ENCODE measurements at places on chromosomes 1 and 21.

DNA sequence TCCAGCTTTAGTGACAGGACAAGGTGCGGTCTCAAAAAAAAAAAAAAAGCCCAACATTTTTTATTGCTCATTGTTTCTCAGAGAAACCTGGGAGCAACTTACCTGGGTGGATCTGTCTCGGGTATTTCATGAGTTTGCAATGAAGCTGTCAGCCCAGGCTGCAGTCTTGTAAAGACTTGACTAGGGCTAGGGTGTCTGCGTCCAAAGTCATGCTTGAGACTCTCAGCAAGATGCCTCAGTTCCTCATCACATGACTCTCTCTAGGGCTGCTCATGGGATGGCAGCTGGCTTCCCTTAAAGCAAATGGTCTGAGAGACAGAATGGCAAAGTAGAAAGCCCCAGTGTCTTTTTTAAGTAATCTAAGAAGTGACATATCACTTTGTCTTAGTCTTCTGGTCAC is 8.1 kb downstream of the GABPA start:
- no peak for DNase-seq

DNA sequence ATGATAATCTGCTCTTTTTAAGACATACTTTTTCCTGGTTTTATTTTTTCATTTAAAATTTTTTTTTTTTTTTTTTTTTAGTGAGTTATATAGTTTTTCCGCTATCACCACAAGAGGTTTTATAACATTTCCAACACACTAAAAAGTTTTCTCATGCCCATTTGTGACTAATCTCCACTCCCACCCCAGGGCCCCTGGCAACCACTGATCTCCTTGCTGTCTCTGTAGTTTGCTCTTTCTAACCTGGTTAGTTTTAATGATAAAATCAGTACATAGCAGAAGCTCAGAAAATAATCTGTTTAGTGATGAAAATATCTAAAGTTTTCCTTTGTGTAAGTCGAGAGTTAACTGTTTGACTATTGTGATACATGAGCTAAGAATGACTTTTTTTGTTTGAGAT is 41.8 kb downstream of the IARS2 start:
- DNase-seq, result no peak

GRCh38 chr1:178497903-178498478 is 1.2 kb upstream of the CLEC20A start:
- DNase-seq, result no peak

GRCh38 chr1:91273875-91274274 is 130.8 kb downstream of the HFM1 start:
- no peak for DNase-seq

DNA sequence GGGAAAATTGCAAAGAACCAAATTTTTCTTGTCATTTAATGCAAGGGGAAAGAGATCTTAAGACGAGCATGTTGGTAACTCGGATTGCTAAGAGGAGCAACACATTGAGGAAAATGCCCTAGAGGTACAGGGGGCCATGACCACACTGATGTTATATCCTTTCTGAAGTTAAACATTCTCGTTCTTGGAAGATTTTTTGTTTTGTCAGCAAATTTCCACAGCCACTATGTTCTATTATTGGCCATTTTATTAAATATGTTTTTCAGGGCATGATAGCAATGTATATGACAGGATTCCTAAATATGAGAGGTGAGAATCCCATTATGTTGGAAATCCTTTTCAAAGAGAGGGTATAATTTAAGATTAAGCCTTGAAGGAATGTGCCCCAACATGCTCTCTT is 627.2 kb upstream of the PKN2 start:
- no peak for DNase-seq

DNA sequence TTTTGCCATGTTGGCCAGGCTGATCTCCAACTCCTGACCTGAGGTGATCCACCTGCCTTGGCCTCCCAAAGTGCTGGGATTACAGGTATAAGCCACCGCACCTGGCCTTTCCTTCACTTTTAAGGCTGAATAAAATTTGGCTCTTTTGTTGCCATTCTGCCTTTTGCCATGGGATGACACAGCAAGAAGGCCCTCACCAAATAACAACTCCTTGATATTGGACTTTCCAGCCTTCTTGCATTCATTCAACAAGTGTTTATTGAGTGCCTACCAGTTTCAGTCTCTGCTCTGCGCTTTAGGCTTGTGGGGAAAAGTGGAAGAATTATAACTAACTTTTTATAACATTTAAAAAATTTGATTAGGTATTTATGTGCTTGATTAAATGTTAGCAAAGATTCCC is 1.9 kb upstream of the NVL start:
- DNase-seq, result no peak

- DNase-seq, result no peak
Observed at GRCh38 chr1:178510155-178510554, 2.8 kb upstream of the TEX35 start.

DNA sequence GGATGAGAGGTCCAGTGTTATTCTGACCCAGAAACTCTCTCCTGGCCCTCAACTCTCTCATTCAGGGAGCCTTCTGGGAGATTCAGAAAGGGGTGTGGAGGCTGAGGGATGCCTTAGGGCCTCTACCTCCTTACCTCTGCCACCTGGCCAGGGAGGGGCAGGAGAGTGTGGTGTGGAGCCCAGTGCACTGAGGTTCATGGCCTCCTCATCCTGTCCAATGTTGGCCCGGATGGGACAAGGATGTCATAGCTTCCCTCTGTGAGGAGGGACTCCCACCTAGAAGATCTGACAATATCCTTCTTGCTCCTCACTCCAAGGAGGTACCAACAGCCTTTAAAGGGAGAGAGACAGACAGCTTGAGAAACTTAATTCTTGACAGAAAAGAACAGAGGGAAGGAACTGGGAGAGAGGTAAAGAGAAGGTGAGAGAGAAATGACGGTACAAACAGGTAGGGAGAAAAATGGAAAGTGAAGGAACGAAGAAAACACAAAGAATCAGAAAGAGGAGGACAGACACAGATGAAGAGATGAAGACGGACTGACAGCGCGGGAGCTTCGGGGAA is 779 bp downstream of the BEND5 start:
- DNase-seq, result no peak

- no peak for DNase-seq
Observed at GRCh38 chr1:231121533-231121932, 40.3 kb upstream of the TRIM67 start.

DNA sequence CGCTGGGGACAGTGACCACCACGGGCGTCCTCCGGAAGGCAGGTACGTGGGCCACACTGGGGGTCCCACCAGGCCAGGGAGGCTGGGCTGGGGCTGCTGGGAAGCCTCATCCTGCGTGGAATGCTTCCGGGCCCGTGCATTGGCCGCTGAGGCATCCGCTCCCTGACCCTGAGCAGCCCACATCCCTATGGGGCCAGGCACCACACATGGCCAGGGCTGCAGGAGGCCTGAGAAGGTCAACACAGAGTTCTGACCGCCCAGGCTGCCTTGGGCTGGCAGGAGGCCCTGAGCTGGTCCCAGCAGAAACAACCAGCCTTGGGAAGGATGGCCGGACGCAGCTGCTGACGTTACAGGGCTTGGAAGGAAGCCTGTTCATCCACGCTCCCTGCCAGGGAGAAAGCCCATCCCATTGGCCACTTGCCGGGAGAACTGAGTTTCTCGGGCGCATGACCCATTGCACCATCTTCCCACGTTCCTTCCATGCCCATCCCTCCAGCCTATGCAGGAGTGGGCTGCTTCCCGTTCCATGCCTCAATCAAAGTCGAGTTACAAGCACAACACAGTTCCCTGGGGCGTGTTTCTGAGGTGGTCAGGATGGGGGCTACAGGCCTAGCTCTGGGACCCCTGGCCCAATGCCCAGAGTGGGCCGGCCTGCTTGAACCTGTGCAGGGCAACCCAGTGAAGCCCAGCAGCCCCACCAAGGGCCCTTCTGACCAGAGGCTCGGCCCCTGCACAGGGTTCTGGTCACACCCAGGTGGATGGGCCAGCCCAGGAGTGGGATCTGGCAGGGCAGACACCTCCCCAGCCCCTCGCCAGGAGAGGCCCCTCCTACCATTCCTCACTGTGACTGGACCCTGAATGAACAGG is 31.7 kb downstream of the TRIM11 start:
- peak; percentile 33 for DNase-seq

DNA sequence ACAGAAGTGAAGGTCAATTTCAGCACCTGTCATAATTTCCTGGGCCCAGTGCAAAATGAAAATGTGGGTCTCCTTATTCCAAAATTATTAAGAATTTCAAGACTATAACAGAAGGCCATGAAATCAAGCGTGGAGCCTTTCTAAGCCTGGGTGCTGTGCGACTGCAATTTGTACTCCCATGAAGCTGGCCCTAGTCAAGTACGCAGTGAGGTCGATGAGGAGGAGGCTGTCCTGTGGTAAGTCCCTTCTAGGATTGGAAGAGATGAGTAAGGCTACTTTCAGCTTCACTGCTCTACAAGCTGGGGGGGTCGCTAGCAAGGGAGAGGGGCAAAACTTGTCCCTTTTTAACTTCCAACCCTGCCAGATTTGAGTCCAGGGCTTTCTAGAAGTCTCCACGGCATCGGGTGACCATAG is 410 bp upstream of the NUDC start:
- DNase-seq, result no peak

DNA sequence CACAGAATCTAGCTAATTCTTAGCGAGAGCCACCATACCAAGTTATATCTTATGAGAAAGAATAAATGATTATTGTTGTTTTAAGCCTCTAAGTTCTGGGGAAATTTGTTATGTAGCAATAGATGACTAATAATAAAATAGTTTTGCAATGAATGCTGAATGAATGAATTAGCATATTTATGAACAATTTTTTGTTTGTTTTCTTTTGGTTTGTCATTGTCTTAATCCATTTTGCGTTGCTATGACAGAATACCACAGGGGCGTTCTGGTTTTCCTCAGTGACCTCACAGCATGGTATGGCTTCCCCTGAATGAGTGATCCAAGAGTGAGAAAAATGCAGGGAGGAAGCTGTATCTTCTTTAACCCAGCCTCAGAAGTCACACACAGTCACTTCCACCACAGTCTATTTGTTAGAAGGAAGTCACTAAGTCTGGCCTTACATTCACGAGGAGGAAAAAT is 53.8 kb upstream of the HPDL start:
- DNase-seq, result no peak

DNA sequence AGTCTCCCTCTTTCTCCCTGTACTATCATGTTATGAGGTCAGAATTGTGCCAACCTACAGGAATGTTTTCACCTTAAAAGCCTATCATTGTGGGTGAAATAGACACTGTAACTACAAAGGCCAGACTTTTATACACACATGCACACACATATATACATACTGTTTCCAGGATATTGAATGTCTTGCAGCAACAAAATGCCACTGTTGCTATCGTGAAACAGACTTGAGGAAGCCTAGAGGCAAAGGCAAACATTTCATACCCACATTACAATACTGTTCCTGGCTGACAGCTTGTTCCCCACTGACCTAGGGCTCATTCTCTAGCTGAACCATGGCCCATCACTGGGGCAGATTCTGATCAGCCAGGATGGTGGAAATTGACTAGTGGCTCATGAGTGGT is 125.1 kb upstream of the DUSP10 start:
- DNase-seq, result no peak

GRCh38 chr1:30334767-30335166 is 388.6 kb downstream of the MATN1 start:
- DNase-seq, result no peak

- DNase-seq, result no peak
Observed at GRCh38 chr1:14759843-14760242, 161.4 kb downstream of the KAZN start.

DNA sequence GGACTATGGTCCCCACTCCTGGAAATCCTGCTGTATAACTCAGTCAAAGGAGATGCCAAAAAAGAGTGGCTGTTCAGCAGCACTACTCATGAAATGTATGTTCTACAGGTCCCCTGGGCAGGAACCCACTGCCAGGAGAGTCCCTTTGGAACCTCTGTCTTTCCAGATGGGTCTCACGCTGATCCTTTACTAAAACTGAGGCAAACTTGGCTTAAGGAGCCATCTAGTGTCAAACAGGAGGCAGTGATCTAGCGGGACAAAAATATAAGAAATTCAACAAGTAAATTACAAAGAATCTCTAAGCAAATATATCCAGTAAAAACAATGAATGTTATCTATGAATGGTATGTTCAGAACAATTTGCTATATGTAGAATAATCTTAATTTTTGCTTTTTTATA is 80.5 kb upstream of the PRMT6 start:
- no peak for DNase-seq

- no peak for DNase-seq
Observed at GRCh38 chr1:107950464-107950863, 14.5 kb downstream of the VAV3 start.

DNA sequence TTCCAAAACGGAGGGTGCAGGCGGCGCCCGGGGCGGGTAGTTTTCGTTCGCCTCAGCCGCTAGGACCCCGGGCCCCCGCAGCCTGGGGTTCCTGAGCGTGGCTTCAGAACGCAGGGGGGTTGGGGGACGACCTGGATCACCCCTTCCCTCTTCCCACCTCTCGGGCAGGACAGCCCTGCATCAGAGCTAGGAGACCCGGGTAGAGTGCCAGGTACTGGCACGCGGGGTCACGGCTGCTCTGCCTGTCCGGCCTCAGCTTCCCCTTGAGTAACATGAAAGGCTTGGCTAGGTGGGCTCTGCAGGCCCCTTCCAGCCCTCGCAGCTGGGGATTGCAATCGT is 484 bp downstream of the DFFB start:
- DNase-seq, result no peak

- no peak for DNase-seq
Observed at GRCh38 chr1:205370780-205371179, 14.1 kb upstream of the KLHDC8A start.

- no peak for DNase-seq
Observed at GRCh38 chr1:156559086-156559796, 13.1 kb downstream of the IQGAP3 start.

GRCh38 chr1:105678334-105678733 is 1378.1 kb upstream of the PRMT6 start:
- DNase-seq, result no peak

- DNase-seq, result peak; percentile 36
Observed at GRCh38 chr21:33308586-33309490, 15.9 kb upstream of the IFNAR1 start.

DNA sequence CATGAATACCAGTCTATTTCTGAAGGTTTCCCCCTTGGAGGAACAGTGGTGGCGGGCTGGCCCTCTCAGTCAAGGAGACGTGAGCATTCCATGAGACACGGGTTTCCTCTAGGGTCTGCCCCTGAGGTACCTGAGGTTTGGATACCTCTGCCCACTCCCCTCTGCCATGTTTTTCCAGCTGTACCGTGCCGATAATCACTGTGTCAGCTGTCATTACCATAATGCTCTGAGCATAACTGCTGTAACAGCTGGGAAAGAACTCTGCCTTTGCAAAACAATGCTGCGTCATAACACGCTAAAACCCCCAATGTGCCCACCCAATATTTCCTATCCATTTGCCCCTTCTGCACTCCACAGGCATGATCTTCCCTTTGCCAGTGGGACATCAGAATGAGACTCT is 425.1 kb downstream of the KIF26B start:
- DNase-seq, result no peak

- DNase-seq, result no peak
Observed at GRCh38 chr1:167935216-167936067, 1.0 kb upstream of the DCAF6 start.

GRCh38 chr21:28336314-28336713 is 656.4 kb downstream of the LTN1 start:
- DNase-seq, result no peak

DNA sequence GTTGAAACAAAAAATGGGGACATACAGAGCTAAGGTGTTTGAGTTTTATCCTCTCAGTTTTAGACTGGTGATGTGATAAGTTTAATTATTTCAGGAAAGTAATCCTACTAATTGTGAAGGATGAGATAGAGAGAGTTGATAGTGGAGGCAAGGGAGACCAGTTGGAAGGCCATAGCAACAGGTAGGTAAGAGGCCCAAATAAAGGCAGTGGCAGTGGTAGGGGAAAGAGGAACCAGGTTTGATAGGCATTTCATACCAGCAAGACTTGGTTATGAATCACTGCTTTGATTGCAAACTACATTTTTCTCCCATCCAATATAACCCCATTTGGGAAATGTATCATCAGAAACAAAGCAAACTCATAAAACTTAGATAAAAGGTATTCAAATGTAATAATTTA is 63.1 kb upstream of the SH3GLB1 start:
- no peak for DNase-seq

Measured in CD4-positive, alpha-beta memory T cell (primary cell).